Mucosa of gallbladder (tissue), 1 donor: ENCODE measurements at places on chromosomes 7 and 10. TPM values are rescaled to one million over a fixed set of nuclear protein-coding genes. Genes with fewer than 3 reads are reported as not detected.

The ACSM6 gene
- not detected for total RNA-seq

The RSPH10B gene
- 0.92 TPM for total RNA-seq

GRCh38 chr10:49034925-49035324, 80.4 kb downstream of the VSTM4 start:
- DNase-seq: no peak

DNA sequence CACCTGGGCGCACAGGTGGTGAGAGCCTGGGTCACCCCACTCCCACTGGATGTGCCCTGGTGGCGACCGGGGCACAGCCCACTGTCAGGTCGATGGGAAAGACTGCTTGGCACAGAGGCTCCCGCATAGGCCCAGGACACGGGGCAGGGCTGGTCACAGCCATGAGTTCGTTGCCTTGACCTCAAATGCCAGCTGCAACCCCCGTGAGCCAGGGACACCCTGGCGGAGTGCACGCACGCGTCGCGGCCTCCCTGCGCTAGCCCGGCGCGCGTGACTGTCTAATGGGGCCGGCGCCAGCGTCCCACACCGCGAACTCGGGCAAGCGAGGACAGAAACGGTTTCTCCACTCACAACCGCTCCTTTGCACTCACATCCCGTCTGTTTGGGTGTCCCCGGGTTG, 267.4 kb downstream of the USP6NL start:
- DNase-seq: no peak

DNA sequence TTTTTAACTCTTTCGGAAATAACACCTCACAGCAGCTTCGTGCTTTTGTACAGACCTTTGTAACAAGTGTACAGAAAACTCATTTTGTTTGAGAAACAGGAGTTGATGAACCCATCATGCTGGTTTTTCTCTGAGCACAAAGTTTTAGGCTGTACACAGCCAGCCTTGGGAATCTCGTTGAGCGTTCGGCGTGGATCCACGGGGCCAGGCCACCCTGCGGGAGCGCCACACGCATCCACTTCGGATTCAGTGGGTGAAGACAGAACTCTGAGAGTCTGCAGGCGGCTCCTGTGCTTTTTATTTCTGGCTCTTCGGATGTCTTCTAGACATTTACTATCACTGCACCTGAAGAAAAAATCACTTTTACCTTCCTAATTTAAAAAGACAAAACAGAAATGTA, 131.2 kb downstream of the SMURF1 start:
- no peak for DNase-seq

DNA sequence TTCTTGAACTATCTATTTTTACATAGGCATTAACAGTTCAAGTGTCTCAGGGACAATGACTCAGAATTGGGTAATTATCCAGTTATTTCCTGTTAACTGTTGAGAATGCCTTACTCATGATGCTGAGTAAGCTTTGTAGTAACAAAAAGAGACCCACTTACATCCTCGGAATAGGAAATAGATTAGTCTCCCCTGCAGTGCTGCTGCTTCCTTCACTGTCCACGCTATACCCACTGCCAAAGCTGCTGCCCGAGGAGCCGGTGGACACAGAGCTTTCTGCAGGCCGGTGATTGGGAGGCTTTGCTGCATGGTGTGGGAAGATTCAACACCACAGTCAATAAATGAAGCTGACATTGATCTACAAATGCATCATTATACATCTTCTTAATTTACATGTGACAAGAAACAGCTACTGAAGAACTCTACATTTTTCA, 357.1 kb downstream of the PCLO start:
- DNase-seq: no peak

DNA sequence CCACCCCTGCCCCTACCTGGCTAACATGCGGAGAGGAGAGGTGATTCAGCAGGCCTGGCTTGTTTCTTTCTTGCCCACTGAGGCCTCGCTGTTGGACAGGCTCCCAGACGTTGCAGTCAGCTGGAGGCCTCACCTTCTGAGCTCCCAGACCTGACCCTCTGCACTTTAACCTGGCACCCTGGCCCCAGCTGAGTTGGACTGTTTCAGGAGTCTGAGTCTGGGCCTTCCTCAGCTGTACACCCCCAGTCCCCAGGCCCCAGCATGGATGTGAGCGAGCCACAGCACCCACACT, 35.0 kb downstream of the UNC5B start:
- DNase-seq: no peak

GRCh38 chr7:2862831-2863361, 18.8 kb upstream of the GNA12 start:
- DNase-seq: no peak

DNA sequence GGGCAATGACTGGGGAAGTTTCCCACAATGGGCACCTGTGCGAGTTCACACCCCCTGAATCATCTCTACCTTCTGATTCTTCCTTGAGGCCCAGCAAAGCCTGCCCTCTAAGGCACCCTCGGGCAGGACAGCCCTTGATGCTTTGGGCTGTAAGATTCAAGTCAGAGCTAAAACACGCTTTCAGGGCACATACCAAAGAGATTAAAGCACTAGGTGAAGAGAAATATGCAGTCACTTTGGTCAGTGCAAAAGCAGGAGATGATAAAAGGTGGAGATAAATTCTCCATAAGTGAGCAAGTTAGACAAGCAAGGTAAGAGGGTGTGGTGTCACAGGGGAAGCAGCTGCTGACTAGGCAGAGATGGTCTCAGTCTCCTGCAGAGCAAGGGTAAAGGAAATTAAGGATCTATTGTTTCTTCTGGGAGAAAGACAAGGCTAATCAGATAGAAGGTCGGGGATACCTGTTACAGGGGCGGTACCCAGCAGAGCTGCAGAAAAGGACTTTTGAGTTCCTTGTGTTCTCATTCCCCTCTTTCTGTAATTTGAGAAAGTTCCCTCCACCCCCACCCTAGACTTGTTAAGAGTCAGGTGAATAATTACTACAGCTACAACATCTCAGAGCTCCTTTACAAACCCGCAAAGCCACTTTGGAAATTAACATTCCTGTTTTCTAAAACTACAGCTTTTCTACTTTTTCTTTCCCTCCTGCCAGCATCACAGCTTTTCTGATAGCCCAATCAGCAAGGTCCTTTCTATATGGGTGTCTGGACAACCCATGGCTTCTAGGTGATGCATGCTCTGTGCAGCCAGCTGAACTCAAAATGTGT, 26.4 kb downstream of the PDLIM1 start:
- no peak for DNase-seq

- DNase-seq: no peak
These were observed 310.2 kb downstream of the AUTS2 start for GRCh38 chr7:69908454-69908853.

- DNase-seq: no peak
These were observed 19.5 kb downstream of the RBM33 start for GRCh38 chr7:155663937-155664336.
